ENCODE measurements at places on chromosomes 4 and X.

GRCh38 chr4:123825596-123826291 lies 429.1 kb downstream of the SPRY1 start:
- no peak for DNase-seq

- DNase-seq: no peak
Observed at GRCh38 chr4:48633657-48634056, 143.6 kb downstream of the ZAR1 start.

DNA sequence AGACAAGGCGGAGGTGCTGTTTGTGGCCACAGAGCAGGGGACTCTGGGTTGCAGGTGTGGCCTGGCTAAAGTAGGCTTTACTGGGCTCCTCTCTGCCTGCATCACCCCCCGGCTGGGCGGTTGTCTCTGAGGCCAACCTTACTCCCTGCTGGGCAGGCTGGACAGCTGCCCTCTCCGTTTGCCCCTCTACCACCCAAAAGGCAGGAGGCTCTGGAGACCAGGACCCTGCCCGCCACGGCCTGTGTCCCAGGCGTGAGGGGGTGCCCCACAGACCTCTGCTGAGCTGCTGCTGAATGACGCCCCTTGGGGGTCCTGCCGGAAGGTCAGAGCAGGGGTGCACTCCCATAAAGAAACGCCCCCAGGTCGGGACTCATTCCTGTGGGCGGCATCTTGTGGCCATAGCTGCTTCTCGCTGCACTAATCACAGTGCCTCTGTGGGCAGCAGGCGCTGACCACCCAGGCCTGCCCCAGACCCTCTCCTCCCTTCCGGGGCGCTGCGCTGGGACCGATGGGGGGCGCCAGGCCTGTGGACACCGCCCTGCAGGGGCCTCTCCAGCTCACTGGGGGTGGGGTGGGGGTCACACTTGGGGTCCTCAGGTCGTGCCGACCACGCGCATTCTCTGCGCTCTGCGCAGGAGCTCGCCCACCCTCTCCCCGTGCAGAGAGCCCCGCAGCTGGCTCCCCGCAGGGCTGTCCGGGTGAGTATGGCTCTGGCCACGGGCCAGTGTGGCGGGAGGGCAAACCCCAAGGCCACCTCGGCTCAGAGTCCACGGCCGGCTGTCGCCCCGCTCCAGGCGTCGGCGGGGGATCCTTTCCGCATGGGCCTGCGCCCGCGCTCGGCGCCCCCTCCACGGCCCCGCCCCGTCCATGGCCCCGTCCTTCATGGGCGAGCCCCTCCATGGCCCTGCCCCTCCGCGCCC lies 920 bp downstream of the HTT-AS start:
- no peak for DNase-seq

DNA sequence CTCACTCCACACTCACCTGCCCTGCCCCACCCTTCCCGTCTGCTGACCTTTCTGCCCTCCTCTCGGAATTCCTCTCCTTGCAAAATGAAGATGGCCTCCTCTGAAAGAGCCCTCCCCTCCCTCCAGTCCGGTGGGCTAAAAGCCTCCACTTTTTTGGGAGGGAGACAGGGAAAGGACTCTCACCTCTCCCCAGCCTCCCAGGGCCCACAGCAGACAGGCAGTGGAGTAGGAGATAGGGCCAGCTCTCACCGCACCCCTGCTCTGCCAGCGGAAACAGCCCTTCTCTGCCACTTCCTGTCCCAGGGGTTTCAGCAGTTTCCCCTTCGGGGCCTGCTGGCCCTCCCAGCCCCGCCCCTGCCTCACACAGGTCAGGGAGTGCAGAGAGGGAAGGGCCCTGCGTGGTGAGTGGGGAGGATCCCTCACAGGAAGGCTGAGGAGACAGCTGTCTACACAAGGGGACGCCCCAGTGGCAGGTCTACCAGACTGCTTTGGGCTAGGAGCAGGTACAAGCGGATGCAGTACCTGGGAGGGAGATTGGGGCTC lies 18.2 kb downstream of the ELF4 start:
- no peak for DNase-seq

GRCh38 chrX:68511255-68511654 lies 12.4 kb downstream of the YIPF6 start:
- DNase-seq: peak; percentile 8

DNA sequence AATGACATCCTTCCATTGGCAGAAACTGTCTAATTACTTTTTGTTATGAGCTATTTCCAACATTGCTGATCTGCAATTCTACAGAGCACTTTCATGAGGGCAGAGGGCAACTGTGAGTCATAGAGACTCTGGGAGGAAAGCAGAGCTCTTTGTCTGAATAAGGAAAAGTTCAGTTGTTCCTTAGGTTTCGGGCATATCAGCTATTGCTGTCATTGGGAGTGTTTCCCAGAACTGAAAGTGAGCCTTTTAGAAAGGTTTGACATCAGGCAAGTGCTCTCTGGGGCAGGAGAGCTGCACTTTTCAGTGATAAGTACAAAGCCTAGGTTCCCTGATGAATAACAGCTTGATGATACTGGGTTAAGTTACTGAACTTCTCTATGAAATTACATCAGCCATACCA lies 119.2 kb upstream of the EDNRA start:
- no peak for DNase-seq

GRCh38 chr4:146975036-146975435 lies 29.4 kb upstream of the TTC29 start:
- DNase-seq: no peak

GRCh38 chrX:104270916-104271512 lies 16.3 kb upstream of the ESX1 start:
- DNase-seq: peak; percentile 26

DNA sequence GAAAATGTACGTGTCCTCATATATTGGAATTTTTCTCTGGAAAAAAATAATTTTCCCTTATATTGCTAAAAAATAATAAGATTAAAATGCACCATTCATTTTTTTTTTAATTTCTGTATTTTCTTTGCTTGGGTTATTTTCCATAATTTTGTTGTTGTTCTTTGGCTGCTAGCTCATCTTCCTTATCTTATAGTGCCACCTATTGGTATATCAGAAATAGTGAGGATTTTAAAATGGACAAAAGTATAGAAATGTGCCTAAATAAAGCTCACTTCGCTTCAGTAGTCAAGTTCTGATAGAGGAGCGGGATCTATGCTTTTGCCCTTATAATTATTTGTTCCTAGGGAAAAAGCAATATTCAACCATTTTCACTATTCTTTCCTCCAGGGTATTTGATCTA lies 134.8 kb downstream of the NAP1L3 start:
- no peak for DNase-seq

DNA sequence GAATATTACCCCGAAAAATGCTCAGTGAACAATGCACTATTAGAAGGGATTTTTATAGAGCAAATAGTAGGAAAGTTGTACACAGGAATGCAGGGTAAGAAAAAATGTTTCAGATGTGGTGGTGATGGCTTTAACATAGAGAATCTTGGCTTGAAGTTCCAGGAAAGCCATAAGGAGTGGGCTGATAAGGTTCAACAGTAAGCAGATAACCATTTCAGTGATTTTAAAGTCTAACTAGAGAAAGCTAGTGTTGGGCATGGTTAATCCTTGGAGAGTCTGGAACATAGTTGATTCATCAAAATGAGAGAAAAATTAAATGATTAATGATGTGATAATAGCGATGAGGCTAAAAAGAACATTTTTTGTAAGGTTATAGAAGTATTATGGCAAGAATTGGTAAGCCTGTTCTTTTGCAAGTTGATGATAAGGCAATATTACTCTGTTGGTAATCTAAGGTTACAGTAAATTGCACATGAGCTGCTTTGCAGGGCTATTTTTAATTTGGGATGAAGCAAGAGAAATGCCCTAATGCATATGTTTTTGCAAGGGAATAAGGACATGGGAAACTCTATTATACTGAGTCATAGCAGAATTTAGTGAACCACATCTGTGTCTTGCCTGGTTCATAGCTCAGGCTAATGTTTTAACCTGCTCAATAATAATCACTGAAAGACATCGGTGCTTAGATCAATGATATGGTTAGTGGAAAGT lies 44.3 kb downstream of the GALNTL6 start:
- no peak for DNase-seq

GRCh38 chr4:145843148-145843547 lies 95.5 kb downstream of the ZNF827 start:
- DNase-seq: no peak

DNA sequence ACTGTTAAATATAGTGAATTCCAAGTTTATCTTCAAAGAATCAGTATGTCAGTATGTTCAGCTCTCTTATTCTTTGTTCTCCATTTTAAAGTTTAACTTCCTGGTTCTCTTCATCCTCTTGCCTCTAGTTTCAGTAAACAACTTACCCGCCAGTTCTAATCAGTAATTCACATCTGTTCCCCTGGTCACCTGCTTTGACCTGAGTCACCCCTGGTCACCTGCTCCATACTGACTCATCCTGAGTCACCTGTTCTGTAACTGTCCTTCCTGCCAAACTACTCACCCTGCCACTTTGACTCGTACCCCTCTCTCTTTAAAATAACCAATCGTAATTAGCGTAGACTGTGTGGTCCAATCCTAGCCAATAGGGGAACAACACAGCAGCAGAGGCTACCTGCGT lies 992.7 kb upstream of the HS3ST1 start:
- no peak for DNase-seq

- peak; percentile 43 for DNase-seq
Observed at GRCh38 chr4:112633477-112634235, 3.1 kb downstream of the ZGRF1 start.

DNA sequence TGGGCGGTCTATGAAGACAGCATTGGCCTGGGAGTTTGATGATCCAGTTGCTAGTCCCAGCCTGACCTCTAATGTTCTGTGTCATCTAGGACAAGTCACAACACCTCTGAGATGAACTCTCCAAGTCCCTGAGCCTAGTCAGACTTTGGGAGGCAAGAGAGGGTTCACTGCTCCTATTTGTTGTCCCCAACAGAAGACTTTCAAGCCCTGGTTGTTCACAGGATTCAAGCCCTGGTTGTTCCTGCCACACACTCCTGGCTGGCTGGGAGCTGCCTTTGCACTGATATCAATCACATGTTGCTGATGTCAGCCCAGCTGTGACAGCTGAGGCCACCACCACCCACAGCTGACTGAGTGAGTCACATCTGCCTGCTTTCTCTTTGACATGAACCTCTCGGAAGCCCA lies 253.2 kb upstream of the RASGEF1B start:
- DNase-seq: peak; percentile 26

DNA sequence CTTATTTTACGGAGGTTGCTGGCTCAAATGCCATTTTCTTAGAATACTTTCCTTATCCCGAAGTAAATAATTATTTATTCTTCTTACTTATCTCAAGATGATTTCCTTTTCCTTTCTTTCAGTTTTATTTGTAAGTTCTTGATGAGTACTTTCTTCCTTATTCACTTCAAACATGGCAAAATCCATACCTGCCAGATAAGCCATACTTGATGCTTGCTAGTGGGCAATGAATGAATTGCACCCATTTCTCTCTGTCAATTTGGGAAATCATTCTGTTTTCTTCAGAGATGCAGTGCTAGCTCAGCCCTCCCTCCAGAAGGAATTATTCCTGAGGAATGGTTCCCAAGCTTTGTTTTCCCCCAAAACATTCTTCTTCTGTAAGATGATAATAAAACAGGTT lies 598.3 kb downstream of the SPRY1 start:
- no peak for DNase-seq

- no peak for DNase-seq
Observed at GRCh38 chrX:112865464-112866025, 24.9 kb upstream of the AMOT start.

- DNase-seq: no peak
Observed at GRCh38 chr4:163280703-163281519, 51.5 kb downstream of the NPY1R start.

- no peak for DNase-seq
Observed at GRCh38 chr4:954211-955020, 19.0 kb downstream of the DGKQ start.

- DNase-seq: no peak
Observed at GRCh38 chr4:132063829-132064228, 1085.3 kb upstream of the PCDH10 start.

- DNase-seq: no peak
Observed at GRCh38 chr4:25320336-25320735, 7.8 kb downstream of the ZCCHC4 start.

- DNase-seq: no peak
Observed at GRCh38 chr4:108889696-108890483, 127.0 kb upstream of the ETNPPL start.

- DNase-seq: no peak
Observed at GRCh38 chr4:57044996-57045395, 65.2 kb downstream of the IGFBP7 start.

- DNase-seq: no peak
Observed at GRCh38 chrX:41677183-41678060, 11.4 kb upstream of the GPR34 start.

DNA sequence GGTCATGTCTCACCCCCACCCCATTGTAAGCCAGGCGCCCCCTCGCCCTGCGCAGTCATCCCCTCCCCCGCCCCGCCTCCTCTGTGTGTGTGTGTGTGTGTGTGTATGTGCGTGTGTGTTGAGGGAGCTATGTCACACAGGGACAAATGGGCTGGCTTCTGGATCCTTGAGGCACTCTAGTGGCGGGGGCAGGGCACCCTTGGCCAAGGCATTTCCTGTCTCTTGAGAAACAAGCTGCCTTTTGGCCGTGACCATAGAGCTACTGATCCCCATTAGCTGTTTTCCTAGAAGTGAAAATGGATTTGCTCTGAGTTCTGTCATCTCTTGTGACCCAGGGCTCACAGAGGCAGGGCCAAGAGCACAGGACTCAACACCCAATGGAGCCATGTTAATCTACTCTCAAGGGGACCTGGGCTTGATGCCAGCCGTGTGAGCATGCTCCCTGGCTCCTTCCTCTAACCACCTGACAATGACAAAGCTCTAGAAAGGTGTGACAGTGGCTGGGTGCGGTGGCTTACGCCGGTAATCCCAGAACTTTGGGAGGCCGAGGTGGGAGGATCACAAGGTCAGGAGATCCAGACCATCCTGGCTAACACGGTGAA lies 162.5 kb upstream of the BCOR start:
- DNase-seq: no peak

DNA sequence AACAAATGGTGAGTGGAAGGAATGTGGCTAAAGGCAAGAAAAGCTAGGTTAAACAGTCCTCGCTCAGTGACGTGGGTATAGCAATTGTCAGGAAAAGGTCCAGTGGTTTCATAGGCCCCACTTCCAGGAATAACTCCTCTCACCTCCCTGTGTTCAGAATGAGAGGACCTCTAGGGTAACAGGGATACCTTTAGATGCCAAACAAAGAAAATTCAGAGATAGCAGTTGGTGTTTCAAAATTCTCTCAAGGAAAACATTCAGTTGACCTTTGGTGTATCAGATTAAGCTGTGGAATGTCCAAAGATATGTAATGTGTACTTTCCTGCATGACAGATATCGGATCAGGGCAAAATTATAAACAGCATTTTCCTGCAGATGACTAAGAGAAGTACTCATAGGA lies 155.9 kb downstream of the ARHGAP6 start:
- no peak for DNase-seq

- DNase-seq: no peak
Observed at GRCh38 chr4:37967736-37968135, 7.5 kb downstream of the PTTG2 start.

Data from NCI-H1694 (cell line).